ENCODE measurements at places on chromosomes 11 and 22.
A peak's percentile ranks its signal among the peaks of the same experiment; 100 is the strongest.

- DNase-seq, result peak; percentile 52
Observed at GRCh38 chr11:73141309-73142127, 600 bp downstream of the FCHSD2 start.

GRCh38 chr11:72730243-72730642 lies 22.0 kb downstream of the ARAP1 start:
- no peak for DNase-seq

DNA sequence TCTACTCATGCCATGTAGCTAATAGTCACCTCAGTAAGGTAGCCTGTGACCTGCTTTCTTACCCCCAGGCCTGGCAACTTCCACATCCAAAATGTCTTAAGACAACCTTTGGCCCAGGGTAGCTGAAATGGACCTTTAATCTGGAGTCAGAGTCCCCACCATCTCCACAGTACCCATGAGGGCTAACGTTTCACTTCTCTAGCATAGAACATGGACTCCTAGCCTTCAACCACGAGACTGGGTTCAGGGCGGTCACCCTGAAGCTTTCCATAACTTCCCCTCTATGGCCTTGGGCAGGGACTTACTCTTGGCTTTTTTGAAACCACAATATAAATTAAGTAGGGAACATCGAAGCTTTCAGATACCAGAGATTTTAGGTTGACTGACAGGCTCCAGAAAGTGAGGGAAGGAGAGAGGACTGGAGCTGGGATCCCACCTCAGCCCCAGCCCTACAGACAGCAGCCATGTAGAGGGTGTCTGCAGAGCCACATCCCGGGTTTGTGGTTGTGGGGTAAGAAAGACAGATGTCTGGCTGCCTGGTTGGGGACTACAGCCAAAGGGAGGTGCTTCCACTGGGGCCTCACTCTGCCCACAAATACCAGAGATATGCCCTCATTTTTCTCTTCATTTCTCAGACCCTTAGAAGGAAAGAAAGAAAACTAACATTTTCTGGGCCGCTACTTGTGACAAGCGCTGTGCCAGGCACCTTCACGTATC lies 2.6 kb downstream of the TBC1D10A start:
- peak; percentile 31 for DNase-seq

- no peak for DNase-seq
Observed at GRCh38 chr11:71086687-71087258, 165.6 kb downstream of the SHANK2 start.

GRCh38 chr22:45077286-45077685 lies 67.5 kb upstream of the PHF21B start:
- DNase-seq, result no peak

GRCh38 chr11:116062490-116063171 lies 558.4 kb upstream of the CADM1 start:
- no peak for DNase-seq

Data from T-cell (primary cell).